COLO829 (cell line): ENCODE measurements at places on chromosomes 6 and 20.

DNA sequence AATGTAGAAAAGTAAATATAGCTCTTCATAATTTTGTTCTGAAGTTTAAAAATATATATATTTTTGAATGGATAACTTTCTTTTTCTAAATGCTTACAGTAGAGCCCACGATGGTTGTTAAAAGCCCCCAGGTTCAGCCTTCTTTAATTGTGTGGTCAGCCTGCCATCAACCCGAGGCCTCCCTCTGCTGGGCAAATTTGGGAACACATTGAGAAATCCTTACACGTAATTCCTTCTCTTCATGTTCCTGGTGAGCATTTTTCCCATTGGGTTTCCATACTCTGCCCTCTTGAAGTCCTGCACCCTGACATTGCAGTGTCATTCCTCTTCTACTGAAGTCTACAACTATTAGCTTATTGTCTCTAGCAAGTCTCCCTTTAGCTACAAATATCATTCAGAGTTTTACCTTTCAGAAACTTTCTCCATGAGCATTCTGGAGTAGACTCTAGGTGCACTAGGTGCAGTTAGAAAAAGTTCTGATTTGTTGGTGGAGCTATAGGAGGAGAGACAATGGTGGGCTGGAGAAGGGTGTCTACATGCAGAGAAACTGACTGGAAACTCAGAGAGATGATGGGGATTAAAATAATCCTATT is 40.6 kb downstream of the TRIM38 start:
- peak; percentile 85 for DNase-seq

GRCh38 chr6:17305219-17306001 is 24.2 kb downstream of the RBM24 start:
- no peak for DNase-seq

GRCh38 chr6:169513478-169514193 is 188.2 kb downstream of the WDR27 start:
- no peak for DNase-seq

DNA sequence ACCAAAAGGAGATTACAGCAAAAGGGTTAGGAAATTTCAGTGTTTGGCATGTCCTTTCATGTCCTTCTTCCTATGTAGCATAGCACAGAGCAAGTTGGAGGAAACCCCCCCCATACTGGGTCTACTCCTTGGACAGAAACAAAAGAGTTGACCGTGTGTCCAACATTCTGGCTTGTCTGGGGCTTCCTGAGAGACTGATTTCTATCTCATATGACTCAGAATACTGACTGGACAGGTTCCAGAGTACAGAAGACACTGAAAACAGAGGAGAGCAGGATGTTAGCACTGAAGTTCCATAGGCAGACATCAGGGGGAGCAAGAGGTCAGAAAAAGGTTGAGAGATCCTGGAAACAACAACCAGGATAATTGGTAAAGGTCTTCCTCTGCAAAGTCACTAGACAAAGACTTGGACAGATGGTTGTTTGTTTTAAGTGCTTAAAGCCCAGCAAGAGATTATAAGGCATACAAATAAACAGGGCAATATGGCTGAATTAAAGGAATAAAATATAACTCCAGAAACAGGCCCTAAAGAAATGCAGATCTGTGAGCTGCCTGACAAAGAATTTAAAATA is 48.4 kb downstream of the USP49 start:
- peak; percentile 86 for DNase-seq

DNA sequence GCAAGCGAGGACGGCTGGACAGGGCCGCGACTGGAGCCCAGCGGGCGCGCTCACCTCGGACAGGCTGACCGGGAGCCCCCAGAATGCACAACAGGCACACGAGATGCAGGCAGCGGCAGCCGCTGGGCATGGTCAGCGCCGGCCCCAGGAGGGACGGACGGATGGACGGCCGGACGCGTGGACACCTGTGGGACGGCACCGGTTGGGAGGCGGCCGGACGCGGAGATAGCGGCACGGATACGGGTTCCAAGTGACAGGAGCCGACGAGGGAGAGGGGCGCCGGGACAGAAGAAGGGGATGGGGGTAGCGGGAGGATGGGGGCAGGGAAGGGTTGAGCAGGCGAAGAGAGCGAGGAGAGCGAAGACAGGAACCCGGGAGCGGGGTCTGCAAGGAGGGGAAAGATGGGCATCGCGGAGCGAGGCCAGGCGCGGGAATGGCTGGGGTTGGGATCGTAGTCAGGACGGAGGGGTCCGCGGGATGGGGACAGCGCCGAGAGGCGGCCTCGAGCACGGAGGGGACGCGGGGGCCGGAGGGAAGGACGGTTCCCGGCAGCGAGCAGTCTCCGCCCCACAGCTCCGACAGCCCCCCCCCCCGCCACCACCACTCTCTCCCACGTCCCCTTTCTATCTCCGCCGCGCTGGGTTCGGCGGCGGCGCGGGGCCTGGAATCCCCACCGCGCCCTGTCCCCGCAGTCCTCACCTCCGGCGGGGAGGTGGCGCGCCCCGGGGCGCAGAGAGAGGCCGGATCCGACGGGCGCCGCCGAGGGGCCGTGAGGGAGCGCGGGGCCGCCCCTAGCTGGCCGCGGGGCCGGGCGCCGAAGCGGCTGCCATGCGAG is 435 bp downstream of the DLK2 start:
- DNase-seq, result no peak

DNA sequence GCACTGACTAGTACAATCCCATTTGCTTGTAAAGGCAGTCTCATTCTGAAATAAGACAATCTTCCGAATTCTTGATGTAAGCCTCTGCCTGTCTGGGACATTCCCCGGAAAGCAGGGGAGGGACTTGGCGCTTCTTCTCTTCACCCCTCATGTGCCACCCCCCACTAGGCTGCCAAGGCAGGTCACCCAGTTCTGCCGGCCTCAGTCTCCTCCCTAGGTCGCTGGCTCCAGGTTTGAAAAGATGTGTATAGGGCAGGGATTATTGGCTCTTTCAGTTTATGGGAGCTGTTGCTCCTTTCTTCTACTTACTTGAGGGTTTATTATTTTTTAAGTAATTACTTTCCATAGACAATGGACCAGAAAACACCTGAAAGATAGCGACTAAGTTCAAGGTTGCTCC is 158.1 kb upstream of the RPS6KA2 start:
- no peak for DNase-seq

GRCh38 chr20:43846516-43846905 is 68.1 kb upstream of the TOX2 start:
- DNase-seq, result no peak

DNA sequence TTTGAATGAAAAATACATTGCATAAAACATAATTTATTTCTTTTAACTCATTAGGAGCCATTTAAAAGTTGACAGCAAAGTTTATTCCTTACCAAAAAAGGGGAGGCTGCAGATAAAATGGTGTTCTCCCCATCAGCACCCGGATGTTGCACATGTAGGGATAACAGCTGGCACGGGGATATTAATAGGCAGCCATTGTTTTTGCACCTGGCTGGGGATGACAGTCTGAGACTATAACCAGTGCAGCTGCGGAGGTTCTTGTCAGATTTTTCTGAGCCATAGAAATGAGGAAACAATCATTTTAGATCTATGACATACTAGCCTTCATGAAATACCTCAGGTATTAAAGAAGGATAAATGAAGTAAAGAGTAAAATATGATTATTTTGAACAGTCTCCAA is 20.1 kb upstream of the HECA start:
- no peak for DNase-seq

DNA sequence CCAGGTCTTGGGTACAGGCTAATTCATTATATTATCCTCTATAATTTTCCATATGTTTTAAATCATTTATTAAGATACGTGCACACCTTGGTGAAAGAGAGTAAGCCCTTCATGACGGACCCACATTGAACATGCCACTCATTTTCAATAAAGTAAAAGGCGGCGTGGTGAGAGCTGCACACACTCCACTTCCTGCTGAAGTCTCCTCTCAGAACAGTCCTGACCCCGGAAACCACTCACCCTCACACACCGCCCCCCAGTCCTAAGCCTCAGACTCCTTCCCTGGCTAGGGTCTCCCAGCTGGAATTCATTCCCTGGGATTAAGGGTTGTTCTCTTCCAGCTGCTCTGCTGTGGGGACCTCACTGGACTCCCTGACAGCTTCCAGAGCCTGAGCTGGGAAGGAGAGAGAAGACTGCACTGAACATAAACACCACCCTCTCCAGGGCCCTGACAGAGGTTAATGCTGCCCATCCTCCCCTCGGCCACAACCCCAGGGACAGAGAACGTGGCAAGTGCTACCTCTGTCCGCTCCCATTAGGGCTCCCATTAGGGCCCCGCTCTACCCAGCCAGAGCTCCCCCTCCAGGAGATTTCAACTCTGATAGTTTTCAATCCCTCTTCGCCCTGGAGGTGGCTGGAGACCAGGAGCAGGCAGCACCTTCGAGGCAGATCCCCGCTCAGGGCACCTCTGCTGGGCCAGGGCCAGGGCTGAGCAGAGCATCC is 24.8 kb downstream of the GRM4 start:
- no peak for DNase-seq

GRCh38 chr20:11214256-11214840 is 540.5 kb upstream of the JAG1 start:
- DNase-seq, result no peak

DNA sequence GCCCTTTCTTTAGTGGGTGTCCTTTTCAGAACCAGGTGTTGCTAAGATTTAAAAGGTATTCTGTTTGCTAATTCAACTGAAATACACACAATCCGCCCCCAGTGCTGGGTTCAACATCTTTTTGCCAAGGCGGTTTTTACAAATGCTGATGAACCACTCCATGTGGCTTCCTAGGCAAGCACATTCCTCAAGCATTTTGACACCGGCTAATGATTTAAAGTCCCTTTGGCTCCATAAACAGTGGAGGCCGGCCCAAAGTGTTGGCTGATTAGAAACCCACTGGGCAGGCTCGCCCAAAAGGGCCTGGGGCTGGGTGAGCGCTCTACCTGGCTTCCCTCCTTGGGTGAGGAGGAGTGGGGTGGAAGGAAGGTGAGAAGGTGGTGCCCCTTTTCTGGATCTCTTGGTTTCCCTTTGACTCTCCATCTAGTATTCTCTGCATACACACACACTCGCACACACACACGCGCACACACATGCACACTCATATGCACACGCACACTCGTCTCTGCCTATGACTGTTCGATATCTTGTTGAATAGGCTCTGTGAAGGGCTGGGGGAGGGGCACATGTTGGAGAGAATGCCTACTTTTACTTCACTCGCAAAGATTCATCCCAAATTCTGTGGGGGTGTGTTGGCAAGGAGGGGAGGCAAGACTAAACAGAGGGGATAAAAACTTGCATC is 66.7 kb upstream of the ARMC2 start:
- no peak for DNase-seq

GRCh38 chr6:40210628-40211056 is 276.4 kb upstream of the MOCS1 start:
- no peak for DNase-seq

DNA sequence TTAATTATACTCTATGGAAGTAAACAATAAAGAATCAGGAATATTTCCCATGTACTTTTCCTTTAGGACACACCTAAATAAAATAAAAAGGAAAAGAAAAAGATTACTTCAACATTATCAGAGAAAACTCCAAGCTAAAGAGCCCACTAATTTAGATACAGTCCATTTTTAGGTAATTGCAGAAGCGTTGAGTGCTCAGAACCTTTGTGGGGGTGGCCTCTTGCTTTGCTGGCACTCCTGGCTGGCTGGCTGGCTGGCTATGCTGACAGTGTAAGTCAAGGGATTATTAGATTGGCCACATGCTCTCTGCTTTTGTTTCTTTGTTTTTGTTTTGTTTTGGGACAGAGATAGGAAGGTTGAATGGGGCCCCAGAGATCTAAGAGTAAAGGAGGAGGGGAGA is at the start of gene GJE1:
GJE1 (plus strand) TSS at position 301 of the 400 bp plus-strand sequence. CDS start 234 bp downstream, outside the sequence.
- no peak for DNase-seq

DNA sequence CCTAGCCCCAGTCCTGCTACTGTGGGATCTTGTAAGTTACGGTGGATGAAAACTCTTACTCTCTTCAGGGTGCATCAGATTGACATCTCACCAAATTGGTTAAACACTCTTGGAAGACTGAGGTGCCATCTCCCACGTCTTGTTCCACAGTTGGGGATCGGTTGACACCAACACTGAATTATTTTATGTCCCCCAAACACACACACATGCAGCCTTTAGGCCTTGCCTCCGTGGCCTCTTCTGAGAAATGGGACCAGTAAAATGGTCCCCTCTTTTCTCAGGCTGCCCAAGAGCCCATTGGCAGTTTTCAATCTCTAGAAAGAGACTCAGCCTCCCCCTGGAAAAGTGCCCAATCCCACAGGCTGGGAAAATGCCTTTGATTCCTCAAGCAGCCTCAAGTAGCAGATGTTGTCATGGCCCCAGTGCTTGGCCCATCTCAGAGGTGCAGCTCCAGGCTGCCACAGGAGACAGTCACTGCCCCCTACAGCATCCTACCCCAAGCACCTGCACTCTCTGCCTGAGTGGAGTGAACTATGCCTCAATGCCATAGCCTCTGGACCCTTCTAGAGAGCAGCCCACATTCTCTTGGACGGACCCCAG is 163.9 kb downstream of the ANKRD60 start:
- no peak for DNase-seq

DNA sequence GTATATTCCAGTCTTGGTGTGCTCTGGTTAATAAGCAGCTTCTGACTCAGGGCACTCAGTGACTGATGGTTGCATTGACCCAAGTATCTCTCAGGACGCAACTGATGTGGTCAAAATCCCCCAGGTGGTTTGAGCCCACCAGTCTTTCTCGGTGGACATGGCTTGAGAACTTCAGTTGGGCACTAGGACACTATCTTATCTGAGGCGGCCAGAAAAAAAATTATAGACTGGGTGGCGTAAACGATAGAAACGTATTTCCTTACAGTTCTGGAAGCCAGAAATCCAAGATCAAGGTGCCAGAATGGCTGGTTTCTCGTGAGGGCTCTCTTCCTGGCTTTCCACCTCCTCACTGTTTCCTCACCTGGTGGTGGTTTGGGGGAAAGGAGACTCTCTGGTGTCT is 52.2 kb downstream of the PPP1R16B start:
- DNase-seq, result no peak
